ENCODE measurements at places on chromosomes 2 and 18.

GRCh38 chr2:22981785-22982184 is 403.2 kb upstream of the KLHL29 start:
- DNase-seq, result no peak

DNA sequence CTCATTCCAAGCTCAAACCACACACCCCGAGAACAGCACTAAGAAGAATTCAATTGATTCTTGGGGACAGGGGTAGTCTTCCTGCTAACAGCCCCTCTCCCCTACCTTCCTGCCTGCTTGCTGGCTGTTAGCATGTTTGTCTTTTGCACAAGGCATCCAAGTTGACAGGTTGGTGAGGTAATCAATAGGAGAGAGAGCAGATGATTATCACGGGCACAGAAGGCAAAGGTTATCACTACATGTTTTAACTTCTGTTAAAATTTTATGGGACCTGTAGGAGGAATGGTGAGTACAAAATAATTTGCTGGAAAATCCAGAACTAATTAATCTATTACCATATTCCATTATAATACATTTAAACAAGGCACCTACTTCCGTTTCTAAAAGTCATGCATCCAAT is 442.1 kb upstream of the TCF4 start:
- no peak for DNase-seq

GRCh38 chr2:72024451-72025175 is 123.0 kb downstream of the CYP26B1 start:
- no peak for DNase-seq

DNA sequence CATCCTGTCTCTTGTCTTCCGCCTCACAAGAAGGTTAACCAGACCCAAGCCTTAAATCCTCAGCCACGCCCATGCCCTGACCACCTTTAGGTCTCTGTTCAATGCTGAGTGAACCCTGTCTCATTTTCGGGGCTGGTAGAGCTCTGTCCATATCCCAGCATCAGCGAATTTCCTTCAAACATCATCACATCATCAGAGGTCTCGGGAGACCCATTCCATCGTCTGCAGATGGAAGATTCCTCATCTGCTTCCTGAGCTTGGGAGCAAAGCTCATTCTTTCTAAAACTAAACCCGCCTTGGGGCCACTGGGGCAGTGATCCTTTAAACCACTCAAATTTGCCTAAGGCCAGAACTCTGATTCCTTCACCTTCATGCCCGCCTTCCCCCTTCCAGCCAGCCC is 173.7 kb downstream of the TTC32 start:
- no peak for DNase-seq

DNA sequence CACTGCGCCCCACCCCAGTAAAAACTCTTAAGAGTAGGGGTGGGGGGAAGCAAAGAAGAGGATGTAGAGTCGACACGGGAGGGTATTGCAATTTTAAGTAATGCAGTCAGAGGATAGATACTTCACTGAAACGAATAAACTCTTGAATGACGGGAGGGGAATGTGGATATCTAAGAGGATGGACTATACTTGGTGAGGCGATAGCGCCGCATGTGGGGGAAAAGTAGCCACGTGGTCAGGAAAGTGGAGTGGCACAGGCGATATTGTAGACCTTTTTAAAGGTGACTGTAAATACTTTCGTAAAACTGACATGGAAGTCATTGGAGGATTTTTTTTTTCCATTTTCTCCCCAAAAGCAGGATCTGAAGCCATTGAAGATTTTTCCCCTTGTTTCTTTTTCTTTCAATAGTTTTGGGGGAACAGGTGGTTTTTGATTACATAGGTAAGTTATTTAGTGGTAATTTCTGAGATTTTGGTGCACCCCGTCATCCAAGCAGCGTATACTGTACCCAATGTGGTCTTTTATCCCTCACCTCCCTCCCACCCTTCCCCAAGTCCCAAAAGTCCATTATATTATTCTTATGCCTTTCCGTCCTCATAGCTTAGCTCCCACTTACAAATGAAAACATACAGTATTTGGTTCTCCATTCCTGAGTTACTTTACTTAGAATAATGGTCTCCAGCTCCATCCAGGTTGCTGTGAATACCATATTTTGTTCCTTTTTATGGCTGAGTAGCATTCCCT is 13.8 kb downstream of the CLK1 start:
- no peak for DNase-seq

DNA sequence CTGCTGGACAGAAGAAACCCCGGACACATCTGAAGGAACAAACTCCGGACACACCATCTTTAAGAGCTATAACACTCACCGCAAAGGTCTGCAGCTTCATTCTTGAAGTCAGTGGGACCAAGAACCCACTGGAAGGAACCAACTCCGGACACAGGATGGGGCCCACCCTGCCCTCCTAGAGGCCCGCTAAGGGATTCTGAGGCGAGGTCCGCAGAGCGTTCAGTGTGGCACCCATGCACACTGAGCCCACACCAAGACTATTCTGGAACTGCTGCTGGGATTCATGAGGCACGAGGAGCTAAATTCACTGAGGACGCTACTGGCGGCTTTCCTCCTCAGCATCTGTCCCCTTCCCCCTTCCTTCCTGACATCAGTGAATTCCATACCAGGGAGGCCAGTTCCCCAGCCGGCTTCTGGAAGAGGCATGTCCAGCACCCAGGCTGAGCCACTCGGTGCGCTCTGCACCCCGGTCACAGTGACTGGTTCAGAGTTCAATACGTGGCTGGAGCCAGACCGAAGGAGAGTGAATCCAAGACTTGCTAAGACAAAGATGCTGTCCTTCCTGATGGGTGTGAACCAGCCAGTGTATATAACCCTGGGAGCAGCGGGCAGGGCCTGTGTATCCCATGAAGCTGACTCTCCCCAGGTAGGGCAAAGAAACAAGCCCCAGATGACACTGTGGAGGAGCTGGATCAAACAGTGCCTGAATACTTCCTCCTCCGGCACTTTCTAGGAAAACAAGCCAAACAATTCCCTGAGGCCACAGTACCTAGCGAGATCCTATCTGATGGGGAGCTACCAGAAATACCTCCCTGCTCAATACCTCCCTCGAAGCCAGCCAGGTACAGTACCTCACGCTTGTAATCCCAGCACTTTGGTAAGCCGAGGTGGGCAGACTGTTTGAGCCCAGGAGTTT is 11.1 kb downstream of the HDAC4 start:
- no peak for DNase-seq

DNA sequence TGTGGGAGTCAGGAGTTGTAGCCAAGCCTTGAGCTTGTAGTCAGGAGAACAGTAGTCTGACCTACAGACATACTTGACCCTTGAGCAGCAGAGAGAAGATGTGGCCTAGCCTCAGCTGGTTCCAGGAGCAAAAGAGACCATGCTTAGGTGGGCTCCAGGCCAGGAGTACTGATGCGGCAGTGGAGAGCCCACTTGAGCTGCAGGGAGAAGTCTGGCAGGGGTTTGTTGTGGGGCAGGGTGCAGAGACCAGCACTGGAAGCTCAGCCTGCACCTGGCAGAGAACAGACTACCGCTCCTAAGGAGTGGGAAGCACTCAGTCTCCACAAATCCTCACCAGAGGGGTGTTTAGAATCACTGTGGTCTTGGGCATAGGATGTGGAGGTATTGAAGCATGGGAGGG is 197.9 kb downstream of the TPGS2 start:
- no peak for DNase-seq

DNA sequence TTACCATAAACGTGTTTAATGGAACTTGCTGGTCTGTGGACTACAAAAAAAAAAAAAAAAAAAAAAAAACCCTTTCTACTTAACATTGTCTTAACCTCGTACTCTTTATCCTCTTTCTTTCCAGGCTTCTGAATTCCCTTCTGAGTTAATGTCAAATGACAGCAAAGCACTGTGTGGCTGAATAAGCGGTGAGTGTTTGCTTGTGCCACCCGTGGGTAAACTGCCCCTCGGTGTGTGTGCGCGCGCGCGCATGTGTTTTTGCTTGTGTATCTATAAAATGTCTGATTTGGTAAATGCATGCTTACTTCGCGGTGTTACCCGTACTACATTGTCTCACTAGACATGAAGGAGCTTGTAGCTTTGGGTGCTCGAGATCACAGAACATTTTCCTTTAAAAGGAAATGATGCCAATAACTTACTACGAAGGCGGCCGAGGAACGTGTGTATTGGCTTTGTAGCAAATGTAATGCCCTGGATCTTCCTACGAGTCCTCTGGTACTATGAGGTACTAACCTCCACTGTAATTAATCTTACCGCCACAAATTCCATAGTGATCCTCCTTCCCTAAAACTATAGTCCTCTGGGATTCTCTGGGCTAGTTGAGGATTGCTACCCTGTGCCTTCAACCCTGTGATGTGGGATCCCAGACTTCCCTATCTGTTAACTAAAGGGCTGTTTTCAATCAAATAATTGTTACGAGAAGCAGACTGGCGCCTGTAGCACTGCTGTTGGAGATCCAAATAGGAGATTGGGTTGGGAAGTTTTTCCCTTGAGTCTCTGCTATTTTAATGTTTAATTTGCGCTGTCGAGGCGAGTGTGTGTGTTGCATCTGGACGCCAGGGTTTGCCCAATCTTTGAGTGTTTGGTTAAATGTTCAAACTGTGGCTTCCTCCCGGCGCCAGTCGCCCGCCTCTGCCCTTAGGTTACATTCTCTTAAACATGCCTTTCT is 1.1 kb downstream of the ID2 start:
- peak; percentile 84 for DNase-seq

GRCh38 chr2:15768615-15769014 is 171.7 kb upstream of the MYCN start:
- peak; percentile 94 for DNase-seq

- no peak for DNase-seq
Observed at GRCh38 chr2:152094014-152094413, 4.8 kb downstream of the CACNB4 start.

- no peak for DNase-seq
Observed at GRCh38 chr2:120670771-120671480, 64.7 kb upstream of the GLI2 start.

DNA sequence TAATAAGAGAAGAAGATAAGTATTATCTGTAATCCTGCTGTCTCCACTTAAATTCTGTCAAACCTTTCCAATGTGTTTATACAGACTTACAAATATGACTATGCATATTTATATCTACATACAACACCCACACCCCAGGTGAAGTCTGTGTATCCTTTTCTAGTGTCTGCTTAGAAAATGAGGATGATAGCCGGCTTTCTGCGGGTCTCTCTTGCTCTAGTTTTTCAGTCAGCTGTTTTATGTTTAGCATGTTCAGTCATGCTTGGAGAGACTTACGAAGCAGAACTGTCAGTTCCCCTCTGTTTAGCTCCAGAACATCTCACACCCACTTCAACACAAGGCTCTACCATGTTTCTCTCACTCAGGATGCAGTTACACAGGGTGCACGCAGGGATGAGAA is 137.3 kb upstream of the NFATC1 start:
- DNase-seq, result no peak

GRCh38 chr18:3472681-3473544 is 22.9 kb downstream of the TGIF1 start:
- DNase-seq, result no peak

DNA sequence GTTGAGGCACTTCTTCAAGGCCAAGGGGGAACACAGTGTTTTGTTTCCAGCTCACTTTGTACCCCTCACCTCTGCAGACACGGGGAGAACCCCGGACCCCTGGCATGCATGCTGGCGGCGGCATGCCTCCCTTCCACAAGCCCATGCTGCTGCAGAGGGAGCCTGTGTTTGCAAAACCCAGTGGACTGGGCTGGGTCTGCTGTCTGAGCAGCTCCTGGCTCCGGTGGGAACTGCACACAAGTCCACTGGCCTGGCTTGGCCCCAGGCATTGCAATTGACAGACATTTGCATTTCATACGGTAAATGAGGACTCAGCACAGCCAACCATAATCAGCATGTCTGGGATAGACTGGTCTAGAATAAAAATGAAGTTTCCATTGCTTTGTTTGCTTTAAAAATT is 62.4 kb downstream of the RALBP1 start:
- DNase-seq, result no peak

DNA sequence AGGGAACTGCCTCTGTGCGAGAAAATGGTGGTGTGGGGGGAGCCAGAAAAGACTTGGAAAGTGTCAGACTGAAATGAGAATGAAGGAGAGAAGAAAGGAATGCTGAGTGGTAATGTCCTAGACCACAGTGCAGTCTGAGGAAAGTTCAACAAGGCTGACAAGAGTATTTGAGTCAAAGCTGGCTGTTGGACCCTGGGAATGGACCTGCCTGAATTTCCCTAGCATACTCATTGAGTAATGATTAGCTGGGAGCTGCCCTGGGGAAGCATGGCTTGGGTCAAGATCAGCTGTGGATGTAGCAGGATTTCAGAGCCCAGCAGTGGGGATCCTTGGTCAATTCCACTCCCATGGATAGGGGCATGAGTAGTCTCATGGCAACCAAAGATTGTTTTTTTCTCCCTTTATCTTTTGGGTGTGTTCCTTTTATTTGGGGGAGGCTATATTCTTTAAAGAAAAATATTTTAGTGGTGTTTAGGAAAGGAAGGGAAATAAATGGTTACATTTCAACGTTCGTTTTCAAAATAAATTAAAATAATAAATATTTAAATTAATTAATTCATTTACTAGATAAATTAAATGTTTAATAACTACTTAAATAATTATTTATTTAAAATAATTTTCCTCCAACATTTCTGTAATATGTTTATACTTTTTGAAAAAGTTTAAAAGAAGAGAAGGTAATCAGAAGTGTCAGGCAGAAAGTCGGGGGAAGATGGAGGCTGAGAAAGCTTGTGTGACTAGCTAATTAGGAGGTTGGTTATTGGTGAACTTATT is 15.9 kb upstream of the LHCGR start:
- no peak for DNase-seq

- DNase-seq, result no peak
Observed at GRCh38 chr18:24022161-24022560, 7.6 kb downstream of the TTC39C start.

- DNase-seq, result no peak
Observed at GRCh38 chr2:114175507-114175906, 266.9 kb upstream of the DPP10 start.

GRCh38 chr2:68263632-68264031 is 11.3 kb upstream of the PPP3R1 start:
- DNase-seq, result no peak

- no peak for DNase-seq
Observed at GRCh38 chr2:55051026-55051866, 995 bp upstream of the RTN4 start.

DNA sequence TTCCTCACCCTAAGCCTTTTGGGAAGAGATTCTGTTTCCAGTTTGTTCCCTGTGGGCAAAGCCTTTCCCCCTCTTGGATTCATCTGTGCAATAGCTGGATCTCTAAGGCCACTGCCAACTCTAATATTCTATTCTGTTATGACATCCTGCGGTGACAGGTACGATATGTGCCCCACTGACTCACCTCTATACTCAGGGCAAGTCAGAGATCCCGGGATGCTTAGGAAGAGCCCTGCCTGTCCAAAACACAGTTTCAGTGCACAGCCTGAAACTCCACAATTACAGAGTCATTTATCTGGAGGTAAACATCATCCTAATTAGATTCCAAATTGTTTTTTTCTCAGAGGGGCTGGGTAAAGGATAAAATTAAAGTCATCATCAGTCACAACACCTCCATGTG is 190.2 kb downstream of the TFCP2L1 start:
- no peak for DNase-seq

GRCh38 chr18:29226213-29226612 is 1049.3 kb upstream of the CDH2 start:
- no peak for DNase-seq

GRCh38 chr2:24579053-24579803 is 88.2 kb downstream of the NCOA1 start:
- no peak for DNase-seq

All from SK-N-DZ (cell line).